ENCODE measurements at places on chromosomes 5 and 9. TPM values are rescaled to one million over a fixed set of nuclear protein-coding genes. Genes with fewer than 3 reads are reported as not detected.

- no peak for DNase-seq
- peaks cover 18% of the 10 kb centered on the region for H3K4me1 ChIP-seq
- H3K27ac ChIP-seq, result no peak overlapping the region
- H3K27me3 ChIP-seq, result no peaks in the 10 kb centered on the region
- no peak overlapping the region for H3K4me3 ChIP-seq
- H3K36me3 ChIP-seq, result no peaks in the 10 kb centered on the region
Measured at GRCh38 chr9:122031157-122031556, 62.0 kb downstream of the TTLL11 start.

DNA sequence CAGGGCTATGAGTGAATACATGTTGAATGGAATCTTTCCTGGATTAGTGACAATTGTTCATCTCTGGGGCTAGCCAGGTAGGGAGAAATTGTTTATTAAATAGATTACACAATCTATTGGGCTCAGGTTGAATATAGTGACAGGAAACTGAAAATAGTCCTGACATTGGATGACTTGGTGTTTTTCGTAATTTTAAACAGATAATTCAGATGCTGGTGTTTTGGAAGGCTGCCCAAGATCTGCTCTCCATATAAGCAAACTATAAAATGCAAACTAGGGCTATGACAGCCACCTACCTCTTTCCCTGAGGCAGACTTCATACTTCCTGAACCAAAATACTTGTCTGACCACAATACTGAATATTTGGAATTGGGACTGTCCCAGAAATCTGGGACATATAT, 99.1 kb downstream of the ENC1 start:
- peak; percentile 43 for DNase-seq
- H3K36me3 ChIP-seq, result no peaks in the 10 kb centered on the region
- H3K27ac ChIP-seq, result no peak overlapping the region
- H3K4me1 ChIP-seq, result peaks cover 32% of the 10 kb centered on the region
- H3K27me3 ChIP-seq, result no peaks in the 10 kb centered on the region
- H3K4me3 ChIP-seq, result no peak overlapping the region

The SH3GL2 gene
- not detected for polyA plus RNA-seq

DNA sequence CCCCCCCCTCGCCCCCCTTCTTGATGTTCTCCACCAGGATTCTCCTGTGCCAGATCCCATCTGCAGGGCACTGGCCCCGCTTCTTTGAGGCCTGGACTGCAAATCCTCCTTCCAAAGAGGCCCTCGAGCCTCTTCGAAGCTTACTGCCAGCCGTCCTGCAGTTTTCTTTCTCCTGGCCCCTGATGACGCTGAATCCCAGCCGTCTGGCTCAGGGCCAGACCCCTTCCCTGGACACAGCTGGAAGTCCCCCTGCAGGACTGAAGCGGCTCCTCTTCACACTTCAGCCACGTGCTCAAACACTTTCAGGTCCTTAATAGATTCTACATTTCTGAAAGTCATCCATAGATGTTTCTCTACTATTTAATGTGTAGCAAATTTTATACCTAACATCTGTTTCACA, 121.5 kb downstream of the EHMT1 start:
- H3K27me3 ChIP-seq, result no peaks in the 10 kb centered on the region
- no peak overlapping the region for H3K4me3 ChIP-seq
- H3K4me1 ChIP-seq, result no peaks in the 10 kb centered on the region
- H3K36me3 ChIP-seq, result peaks cover 2% of the 10 kb centered on the region

DNA sequence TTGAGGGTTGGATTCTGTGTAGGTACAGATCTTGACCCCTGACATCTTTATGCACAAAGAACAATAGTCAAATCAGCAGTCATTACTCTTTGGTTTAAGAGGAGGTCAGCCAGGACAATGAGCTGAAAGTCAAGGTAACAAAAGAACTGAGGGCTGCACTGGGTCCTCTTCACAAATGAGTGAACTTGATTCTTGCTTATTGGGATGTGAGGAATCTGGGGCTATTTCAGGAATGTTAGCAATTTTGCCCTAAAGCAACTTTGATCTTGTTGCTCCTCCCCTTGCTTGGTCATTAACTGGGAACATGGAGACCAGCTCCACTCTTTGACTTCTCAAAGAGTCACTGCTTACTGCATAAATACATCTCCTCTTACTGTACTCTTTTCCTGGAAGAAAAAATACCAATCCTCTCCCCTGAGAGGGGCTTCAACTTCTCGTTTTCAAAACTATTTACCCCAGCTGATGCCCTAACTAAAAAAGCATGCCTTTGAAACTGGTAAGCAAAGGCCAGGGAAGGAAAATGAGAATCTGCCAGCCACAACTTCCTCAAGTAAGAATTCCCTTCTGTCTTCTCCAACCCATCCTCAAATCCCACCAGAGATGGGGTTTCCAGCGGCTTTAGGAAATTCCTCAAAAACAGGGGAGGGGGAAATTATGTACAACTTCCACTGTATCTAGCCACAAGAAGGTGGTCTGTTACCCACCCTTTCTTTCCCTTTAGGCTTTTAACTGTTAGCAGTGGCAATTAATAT, 368.3 kb downstream of the ENC1 start:
- peak overlapping the region; percentile 29 for H3K27ac ChIP-seq
- peaks cover 34% of the 10 kb centered on the region for H3K4me1 ChIP-seq
- no peaks in the 10 kb centered on the region for H3K36me3 ChIP-seq
- no peak overlapping the region for H3K4me3 ChIP-seq

DNA sequence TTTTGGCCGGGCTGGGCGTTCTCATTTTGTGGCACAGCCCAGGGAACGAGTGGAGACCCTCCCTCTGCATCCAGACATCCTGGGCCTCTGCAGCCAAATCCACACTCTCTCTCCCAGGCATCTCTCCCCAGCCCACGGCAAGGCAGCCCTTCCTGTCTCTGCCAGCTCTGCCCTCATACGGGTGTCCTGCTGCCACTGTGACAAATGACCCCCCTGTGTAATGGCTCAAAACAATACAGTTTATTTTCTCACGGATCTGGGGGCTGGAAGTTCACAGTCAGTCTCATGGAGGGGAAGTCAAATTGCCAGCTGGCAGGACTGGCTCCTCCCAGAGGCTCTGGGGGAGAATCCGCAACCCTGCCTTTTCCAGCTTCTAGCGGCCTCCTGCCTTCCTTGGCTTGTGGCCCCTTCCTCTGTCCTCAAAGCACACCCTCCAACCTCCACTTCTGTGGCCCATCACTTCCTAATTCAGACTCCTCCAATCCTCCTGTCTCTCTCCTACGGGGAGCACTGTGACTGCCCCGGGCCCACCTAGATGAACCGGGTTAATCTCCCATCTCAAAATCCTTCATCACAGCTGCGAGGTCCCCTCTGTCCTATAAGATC, 70.2 kb upstream of the COL5A1 start:
- no peaks in the 10 kb centered on the region for H3K36me3 ChIP-seq
- no peak overlapping the region for H3K27ac ChIP-seq
- no peak overlapping the region for H3K4me3 ChIP-seq
